ENCODE measurements at places on chromosomes 4 and X.

DNA sequence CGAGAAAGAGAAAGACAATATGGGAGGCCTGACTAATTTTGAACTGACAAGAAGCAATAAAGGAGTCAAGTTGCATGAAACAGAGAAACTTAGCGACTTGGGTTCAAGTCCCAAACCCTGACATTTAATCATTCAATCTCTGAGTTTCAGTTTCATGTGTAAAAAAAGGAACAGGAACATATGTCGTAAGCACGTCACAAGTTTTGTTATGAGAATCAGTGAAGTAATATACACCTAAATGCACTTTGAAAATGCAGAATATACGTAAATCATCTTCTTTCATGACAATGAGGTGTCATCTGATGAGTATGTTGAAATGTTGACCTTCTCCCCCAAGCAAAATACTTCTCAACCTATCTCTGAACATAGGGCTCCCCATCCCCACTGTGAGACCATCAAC lies 10.4 kb downstream of the ACOT9 start:
- DNase-seq: no peak

GRCh38 chr4:99504804-99505502 lies 5.9 kb upstream of the C4orf17 start:
- peak; percentile 15 for DNase-seq

DNA sequence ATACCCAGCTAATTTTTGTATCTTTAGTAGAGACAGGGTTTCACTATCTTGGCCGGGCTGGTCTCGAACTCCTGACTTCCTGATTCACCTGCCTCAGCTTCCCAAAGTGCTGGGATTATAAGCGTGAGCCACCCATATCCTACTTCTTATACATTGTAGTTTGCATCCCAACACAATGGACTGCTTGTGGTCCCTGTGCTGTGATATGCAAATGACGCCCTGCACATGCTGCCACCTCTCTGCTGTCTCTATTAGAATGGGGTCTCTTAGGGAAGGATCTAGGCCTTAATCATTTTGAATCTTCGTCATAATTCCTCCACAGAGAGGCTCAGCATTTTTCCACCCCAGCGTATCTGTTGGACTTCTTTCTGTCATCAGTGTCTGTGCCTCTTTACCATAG lies 595.9 kb downstream of the ADGRL3 start:
- no peak for DNase-seq

DNA sequence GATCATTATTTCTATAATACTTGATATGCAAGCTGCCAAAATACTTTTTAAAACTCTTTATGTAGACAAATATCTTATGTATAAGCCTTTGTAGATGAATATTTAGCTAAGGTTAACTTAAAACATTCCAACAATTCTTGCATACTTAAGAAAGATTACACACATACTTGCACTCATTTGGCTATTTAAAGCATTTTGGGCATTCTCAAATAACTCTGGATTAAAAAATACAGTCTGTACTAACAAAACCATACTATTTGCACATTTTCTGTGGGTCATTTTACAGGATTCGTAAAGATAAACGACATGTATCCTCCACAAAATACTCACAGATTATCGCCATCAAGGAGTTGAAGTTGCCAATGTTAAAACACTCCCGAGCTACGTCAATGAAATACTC lies 26.5 kb downstream of the RASGEF1B start:
- DNase-seq: no peak

DNA sequence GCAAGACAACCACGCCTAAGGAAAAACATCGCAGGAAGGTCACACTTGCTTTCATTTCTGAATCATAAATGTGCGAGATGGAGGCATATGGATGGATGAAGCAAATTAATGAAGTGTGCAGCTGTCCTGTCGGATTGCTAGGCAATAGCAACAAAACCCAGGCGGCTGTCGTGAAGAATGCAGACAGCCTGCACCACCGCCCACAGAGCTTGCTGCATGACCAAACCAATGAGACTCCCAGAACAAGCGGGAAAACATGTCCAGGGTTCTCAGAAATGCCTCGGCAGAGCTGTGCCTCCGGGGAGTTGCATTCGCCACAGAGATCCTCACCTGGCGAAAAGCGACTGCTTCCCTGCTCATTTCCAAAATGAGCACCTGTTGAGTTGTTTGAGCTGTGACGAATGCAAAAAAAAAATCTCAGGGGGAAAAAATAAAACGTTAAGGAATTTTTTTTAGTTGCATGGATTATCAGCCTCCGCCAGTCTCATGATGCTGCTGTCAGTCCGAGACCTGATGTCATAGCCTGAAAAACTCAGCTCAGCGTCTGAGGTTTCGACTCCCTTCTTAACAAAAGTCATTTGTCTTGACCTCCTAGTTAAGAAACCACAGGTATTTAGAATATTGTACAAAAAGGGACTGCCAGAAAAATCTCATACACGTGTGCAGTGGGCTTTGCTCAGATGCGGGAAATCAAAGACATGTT lies 155.5 kb upstream of the MXRA5 start:
- DNase-seq: no peak

DNA sequence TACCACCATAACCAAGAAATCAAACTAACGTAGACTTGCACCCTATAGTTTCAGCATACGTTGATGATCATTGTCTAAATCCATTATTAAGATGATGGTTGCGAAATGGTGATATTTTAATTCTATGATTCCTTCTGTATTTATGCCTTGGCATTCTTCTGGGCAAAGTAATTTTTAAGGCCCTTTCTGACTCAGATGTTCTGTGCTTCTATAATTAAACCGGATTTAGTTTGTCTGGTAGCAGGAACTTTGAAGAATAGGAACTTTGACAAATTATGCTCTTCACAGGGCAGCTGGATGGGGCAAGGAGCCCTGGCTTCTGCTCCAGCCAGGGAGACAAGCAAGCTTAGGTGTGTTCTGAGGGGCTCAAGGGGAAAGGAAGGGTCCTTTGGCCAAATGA lies 23.8 kb upstream of the PLAC1 start:
- DNase-seq: no peak

Measured in activated CD4-positive, alpha-beta T cell treated with anti-CD3 and anti-CD28 coated beads for 48 hours (primary cell).